ENCODE measurements at places on chromosomes 5 and 9. TPM values are rescaled to one million over a fixed set of nuclear protein-coding genes. Genes with fewer than 3 reads are reported as not detected.

BARHL1 gene
- not detected for total RNA-seq

PHAX gene
- 47.1 TPM for total RNA-seq

PCDHGB6 gene
- not detected for total RNA-seq

IL4 gene
- 0.53 TPM for total RNA-seq

PKD2L2 gene
- total RNA-seq = not detected

DNA sequence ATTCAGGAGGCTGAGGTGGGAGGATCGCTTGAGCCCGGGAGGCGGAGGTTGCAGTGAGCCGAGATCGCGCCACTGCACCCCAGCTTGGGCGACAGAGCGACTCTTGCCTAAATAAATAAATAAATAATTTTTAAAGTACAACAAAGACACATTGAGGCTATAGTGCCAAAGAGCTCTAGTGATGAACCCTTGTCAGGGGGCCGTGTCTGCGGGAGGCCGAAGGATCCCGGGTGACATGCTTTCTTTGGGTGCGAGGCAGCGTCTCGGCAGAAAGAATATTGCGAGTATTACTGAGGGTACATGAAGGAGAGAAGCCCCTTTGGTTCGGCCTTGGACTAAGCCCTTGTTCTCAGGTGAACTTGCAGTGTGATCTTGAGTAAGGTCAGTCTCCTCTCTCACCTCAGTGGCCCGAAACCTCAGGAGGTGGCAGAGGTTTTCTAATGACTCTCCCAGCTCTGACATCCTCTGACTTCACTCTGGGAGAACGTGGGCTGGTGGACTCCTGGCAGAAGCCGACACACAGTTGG lies 397 bp upstream of the RECK start:
- H3K4me3 ChIP-seq = peak overlapping the region; percentile 81
- DNase-seq = no peak
- peaks cover 28% of the 10 kb centered on the region for H3K4me1 ChIP-seq
- peaks cover 25% of the 10 kb centered on the region for H3K27me3 ChIP-seq
- H3K36me3 ChIP-seq = no peaks in the 10 kb centered on the region

- no peaks in the 10 kb centered on the region for H3K27me3 ChIP-seq
- no peaks in the 10 kb centered on the region for H3K36me3 ChIP-seq
- H3K4me3 ChIP-seq = no peak overlapping the region
- no peak for DNase-seq
Measured at GRCh38 chr9:135297456-135298075, 182.0 kb upstream of the PPP1R26 start.

C8G gene
- 1.7 TPM for total RNA-seq

LCN15 gene
- not detected for total RNA-seq

C9orf43 gene
- total RNA-seq = 0.16 TPM

GRCh38 chr9:100129772-100130171 lies 30.7 kb downstream of the INVS start:
- DNase-seq = no peak
- H3K4me1 ChIP-seq = no peaks in the 10 kb centered on the region
- no peaks in the 10 kb centered on the region for H3K27me3 ChIP-seq
- no peak overlapping the region for H3K4me3 ChIP-seq
- H3K36me3 ChIP-seq = peaks cover 20% of the 10 kb centered on the region

DNA sequence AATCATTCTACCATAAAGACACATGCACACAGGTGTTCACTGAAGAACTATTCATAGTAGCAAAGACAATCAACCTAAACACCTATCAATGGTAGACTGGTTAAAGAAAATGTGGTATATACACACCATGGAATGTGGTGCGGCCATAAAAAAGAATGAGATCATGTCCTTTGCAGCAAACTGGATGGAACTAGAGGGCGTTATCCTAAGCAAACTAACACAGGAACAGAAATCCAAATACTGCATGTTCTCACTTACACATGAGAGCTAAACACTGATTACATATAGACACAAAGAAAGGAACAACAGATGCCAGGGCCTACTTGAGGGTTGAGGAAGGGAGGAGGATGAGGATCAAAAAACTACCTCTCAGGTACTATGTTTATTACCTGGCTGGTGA lies 103.8 kb downstream of the DRD1 start:
- DNase-seq = no peak
- H3K27ac ChIP-seq = no peak overlapping the region
- no peak overlapping the region for H3K4me3 ChIP-seq
- no peaks in the 10 kb centered on the region for H3K36me3 ChIP-seq

GRCh38 chr5:172920447-172920849 lies 38.8 kb upstream of the RPL26L1 start:
- no peak overlapping the region for H3K27ac ChIP-seq
- H3K4me3 ChIP-seq = no peak overlapping the region
- H3K36me3 ChIP-seq = no peaks in the 10 kb centered on the region
- peaks cover 13% of the 10 kb centered on the region for H3K4me1 ChIP-seq
- DNase-seq = no peak

GRCh38 chr5:86880344-86880743 lies 262.6 kb downstream of the COX7C start:
- H3K27me3 ChIP-seq = peaks cover 4% of the 10 kb centered on the region
- no peak for DNase-seq
- no peak overlapping the region for H3K4me3 ChIP-seq
- no peak overlapping the region for H3K27ac ChIP-seq
- no peaks in the 10 kb centered on the region for H3K36me3 ChIP-seq
- no peaks in the 10 kb centered on the region for H3K4me1 ChIP-seq

DNA sequence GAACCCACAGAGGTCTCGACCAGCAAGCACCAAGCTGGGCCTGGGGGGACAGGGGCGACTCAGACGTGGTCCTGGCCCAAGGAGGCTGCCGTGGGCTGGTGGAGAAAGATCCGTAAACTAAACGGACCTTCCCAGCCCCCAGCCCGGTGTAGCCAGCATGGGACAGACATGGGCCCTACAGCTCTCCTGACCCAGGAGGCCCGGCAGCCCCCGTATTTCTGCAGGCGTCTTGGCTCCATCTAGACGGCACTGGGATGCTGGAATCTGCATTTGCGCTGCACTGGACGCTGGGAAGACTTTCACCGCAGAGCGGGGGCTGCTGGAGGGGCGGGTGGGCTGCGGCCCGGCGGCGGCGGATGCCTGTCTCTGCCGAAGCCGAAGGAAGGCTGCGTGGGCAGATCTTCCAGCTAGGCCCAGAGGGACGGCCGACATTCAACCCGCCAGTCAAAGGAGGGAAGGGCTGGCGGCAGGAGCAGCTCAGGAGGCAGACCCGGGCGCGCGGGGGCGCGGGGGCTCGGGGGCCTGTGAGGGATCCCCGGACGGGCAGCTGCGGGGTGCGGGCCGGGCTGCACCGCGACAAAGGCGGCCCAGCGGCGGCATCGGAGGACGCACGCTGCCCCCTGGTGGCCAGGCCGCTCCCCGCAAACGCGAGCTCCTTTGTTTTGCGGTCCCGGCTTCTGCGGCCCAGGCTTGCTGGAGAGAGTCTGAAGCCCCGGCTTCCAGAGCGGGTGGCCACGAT lies 266.2 kb downstream of the NSG2 start:
- DNase-seq = peak; percentile 58
- peaks cover 12% of the 10 kb centered on the region for H3K27me3 ChIP-seq
- H3K27ac ChIP-seq = no peak overlapping the region
- H3K4me1 ChIP-seq = no peaks in the 10 kb centered on the region

RNF183 gene
- total RNA-seq = not detected

DNA sequence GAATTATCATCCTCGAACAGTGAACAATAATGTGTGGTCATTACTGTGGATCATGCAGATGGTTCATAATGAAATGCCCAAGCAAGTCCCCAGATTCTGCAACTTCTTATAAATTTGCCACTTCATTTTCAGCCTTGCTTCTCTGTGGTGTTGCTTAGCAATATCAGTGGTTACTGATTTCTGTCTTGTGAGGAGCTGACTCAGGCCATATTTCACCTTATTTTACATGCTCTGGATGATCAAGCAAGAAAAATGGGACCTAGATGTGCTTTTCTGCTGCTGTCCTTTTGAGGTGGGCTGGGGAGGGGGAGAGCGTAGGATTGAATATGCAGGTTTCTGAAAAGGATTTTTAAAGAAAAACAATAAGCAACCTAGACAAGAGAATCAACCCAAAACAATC lies 188.3 kb downstream of the SLC24A2 start:
- no peaks in the 10 kb centered on the region for H3K4me1 ChIP-seq
- H3K4me3 ChIP-seq = no peak overlapping the region
- no peak for DNase-seq
- H3K27me3 ChIP-seq = peaks cover 4% of the 10 kb centered on the region
- no peaks in the 10 kb centered on the region for H3K36me3 ChIP-seq

EPB41L4B gene
- 0.23 TPM for total RNA-seq

GAS1 gene
- 0.07 TPM for total RNA-seq

GRCh38 chr5:176352116-176352878 lies 9.3 kb downstream of the KIAA1191 start:
- H3K4me3 ChIP-seq = no peak overlapping the region
- H3K4me1 ChIP-seq = peaks cover 7% of the 10 kb centered on the region
- DNase-seq = no peak
- H3K27me3 ChIP-seq = no peaks in the 10 kb centered on the region

Data from activated CD8-positive, alpha-beta memory T cell treated with anti-CD3 and anti-CD28 coated beads, Interleukin-2, amount 10 ng/mL, durations not matched to agents 7 days and 5 days (primary cell).